Left renal pelvis (tissue), 4 donors: ENCODE measurements at places on chromosomes 2 and 18. TPM values are rescaled to one million over a fixed set of nuclear protein-coding genes. Genes with fewer than 3 reads are reported as not detected.

DNA sequence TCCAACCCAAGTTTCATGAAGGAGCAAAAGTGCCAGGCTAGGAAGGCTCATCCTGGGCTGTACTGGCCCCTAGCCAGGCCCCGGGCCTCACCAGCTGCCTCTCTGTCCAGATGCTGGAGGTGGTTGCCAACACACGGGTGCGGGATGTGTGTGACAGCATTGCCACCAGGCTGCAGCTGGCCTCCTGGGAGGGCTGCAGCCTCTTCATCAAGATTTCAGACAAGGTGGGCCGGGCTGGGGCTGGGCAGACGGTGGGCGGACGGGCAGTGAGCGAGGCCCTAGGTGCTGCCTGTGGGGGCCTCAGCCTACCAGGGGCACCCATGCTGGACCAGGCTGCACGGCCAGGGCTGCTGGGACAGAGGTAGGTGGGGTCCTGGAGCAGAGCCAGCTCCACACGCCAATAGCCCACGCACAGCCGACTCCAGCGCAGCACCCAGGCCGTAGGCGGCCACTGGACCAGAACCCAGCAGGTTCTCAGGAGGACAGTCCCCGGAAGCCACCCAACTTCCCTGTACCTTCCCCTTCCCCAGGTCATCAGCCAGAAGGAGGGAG lies 11.8 kb upstream of the GPR17 start:
- no peak for DNase-seq

The RPL31 gene
- 2,539 TPM for polyA plus RNA-seq

GRCh38 chr2:238585836-238586821 lies 159.4 kb downstream of the ASB1 start:
- DNase-seq, result no peak

The SH3BP4 gene
- polyA plus RNA-seq, result 43.6 TPM

- peak; percentile 25 for DNase-seq
Measured at GRCh38 chr2:202317080-202317857, 51.7 kb downstream of the NOP58 start.

DNA sequence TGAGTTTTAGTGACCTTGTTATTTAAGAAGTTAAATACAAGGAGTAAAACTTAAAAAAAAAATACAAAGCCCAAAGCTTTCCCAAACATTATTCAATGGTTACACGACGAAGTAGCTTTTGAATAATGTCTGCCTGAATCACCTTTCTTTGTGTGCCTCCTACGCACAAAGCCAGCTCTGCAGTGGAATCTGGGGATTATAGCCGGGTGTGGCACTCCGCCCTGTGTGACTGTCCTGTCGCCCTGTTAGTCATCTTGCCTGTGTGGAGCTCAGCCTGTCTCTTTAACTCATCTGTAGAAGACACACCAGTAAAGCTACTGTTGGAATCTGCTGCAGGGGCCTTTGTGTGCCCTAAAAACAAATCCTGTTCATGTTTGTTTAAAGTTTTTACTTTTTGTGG lies 79.4 kb upstream of the TCF7L1 start:
- no peak for DNase-seq

The DSEL gene
- 21.6 TPM for polyA plus RNA-seq

- DNase-seq, result no peak
Measured at GRCh38 chr18:62939433-62939832, 224.1 kb downstream of the PHLPP1 start.

DNA sequence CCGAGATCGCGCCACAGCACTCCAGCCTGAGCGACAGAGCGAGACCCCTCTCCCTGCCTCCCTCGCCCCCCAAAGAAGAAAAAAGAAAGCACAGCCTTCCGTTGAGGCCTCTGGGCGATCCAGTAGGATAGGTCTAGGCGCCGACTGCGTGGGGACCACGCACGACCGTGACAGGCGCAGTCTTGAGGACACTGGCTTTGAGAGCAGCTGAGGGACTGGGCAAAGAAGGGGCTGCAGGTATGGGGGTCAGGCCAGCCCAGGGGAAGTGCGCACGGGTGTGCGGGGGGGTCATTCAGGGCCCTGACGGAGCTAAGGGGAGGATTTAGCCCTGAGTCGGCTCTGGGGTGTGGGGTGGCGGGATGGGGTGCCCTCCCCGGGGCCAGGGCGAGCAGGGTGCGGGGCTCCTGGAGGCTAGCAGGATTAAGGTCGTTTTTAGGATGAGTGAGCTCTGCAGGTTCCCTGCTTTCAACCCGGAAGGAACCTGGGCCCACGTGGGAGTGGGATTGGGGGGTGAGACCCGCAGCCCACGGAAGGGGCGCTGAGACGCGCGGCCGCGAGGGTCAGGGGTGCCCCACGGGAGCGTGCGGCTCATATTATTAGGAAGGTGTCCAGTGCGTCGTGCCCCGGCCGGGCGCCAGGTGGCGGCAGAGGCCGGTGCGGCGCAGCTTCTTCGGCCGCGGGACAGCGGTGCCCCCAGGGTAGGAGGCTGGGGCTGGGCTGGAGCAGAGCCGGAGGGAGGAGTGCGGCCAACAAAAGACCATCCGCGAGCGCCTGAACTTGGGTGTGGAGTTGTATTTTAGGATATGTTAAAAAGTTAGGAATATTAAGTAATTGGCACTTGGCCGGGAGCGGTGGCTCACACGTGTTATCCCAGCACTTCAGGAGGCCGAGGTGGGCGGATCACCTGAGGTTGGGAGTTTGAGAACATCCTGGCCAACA lies 20.5 kb upstream of the ZNF236 start:
- no peak for DNase-seq

The SLC38A11 gene
- 19.2 TPM for polyA plus RNA-seq

DNA sequence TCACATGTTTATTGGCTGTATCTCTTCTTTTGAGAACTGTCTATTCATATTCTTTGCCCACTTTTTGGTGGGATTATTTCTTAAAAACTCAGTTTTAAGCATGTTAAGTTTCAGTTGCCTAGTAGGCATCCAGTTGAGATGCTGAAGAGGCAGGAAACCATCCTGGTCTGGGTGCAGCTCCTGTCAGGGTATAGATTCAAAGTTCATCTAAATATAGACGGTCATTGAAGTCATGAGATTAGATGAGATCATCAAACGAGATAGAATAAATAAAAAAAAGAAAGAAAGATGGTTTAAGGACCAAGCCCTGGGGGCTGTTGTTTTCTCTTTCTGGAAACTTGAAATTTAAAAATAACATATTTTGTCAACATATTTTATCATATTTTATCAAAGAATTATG lies 9.2 kb upstream of the DNAH7 start:
- DNase-seq, result no peak

DNA sequence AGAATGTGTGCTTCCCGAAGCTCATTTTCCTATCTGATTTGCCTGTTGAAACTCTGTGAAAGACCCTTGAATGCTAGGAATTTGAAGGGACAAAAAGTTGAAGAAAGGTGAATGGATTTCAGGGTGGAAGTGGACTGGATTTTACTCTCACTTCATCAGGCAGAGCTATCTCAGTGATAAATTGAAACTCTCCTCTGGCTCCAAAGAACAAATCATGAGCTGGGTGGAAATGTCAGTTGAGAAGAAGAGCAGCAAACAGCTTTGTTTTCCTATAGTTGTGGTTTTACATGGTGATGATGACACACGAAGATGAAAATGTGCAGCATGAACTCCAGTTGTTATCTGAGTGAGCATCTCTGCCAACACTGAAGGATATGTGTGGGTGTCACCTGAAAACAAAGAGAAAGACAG lies 34.4 kb downstream of the CD28 start:
- no peak for DNase-seq

GRCh38 chr2:47798631-47799030 lies 15.7 kb downstream of the MSH6 start:
- no peak for DNase-seq

The PREB gene
- 58.7 TPM for polyA plus RNA-seq

- DNase-seq, result peak; percentile 12
Measured at GRCh38 chr18:70931942-70932814, 643.3 kb downstream of the SOCS6 start.

GRCh38 chr18:38318416-38318815 lies 752.8 kb upstream of the CELF4 start:
- no peak for DNase-seq

The TMEM17 gene
- polyA plus RNA-seq, result 6.5 TPM

GRCh38 chr2:62706721-62707521 lies 1.4 kb downstream of the EHBP1 start:
- DNase-seq, result no peak

The UGT1A1 gene
- polyA plus RNA-seq, result 0.39 TPM

- no peak for DNase-seq
Measured at GRCh38 chr2:207504513-207505170, 25.1 kb upstream of the CREB1 start.

GRCh38 chr2:233934524-233934923 lies 17.4 kb downstream of the TRPM8 start:
- no peak for DNase-seq

The NGEF gene
- polyA plus RNA-seq, result 2.3 TPM

DNA sequence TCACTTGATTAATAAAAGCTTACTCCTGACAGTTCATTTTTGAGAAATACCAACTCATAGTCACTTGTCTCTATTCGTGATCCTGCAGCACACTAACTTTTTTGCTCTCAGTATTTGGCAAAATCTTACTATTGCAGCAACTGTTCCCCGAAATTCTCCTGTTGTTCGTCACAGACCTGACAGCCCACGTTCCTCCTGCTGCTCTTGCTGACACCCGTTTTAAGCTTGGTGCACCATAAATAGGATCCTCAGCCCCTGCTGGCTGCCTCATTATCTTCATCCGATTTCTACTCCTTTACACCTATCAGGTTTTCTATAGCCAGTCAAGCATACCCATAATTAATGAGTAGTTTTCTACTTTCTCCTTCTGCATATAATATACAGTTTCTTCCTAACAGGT lies 368.8 kb downstream of the PLCL1 start:
- no peak for DNase-seq

- DNase-seq, result no peak
Measured at GRCh38 chr2:192030289-192030688, 164.4 kb downstream of the TMEFF2 start.

The IL18RAP gene
- polyA plus RNA-seq, result 0.42 TPM

DNA sequence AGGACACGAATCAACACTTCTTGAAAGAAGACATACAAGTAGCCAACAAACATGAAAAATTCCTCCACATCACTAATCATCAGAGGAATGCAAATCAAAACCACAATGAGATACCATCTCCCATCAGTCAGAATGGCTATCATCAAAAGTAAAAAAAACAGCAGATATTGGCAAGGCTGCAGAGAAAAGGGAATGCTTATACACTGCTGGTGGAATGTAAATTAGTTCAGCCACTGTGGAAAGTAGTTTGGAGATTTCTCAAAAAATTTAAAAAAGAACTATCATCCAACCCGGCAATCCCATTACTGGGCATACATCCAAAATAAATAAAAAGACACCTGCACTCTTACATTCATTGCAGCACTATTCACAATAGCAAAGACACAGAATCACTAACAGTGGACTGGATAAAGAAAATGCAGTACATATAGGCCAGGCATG lies 78.7 kb downstream of the GRB14 start:
- no peak for DNase-seq

The TNFAIP6 gene
- polyA plus RNA-seq, result 32.4 TPM

The UXS1 gene
- 81.5 TPM for polyA plus RNA-seq

DNA sequence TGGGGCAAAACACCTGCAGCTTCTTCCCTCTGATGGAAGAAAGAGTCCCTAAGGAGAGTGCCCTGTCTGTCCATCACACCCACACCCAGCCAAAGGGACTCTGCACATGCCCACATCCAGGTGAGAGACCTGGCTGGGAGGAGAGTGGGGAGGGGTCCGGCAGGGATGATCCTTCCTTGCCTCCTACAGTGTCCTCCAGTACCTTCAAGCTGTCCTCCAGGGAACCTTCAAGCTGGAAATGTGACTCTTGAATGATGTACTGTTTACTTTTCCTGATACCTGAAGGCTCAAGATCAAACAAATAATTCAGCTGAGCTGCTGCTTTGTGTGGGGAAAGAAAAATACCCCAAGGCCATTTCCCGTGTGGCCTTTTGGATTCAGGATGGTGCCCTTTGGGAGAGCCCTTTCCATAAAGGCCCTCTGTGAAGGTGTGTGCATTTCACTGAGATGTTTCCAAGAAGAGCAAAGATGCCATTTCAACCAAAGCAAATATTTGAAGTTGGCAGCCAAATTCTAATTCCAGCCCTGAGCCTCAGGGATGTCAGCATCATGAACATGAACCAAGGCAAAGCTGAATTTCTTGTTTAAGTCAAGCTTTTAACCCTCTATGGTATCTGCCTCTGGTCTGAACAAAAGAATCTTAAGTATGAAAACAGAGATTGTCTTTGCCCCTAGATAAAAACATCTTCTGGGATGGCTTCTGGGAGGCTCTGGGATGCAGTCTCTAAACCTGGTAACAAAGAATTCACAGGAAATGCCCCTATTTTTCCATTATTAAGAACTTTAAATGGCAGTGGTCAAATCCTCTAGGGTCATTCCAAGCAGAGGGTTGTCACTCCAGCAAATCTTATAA lies 11.1 kb downstream of the EVA1A start:
- DNase-seq, result no peak

GRCh38 chr2:120231564-120231973 lies 8.4 kb upstream of the TMEM185B start:
- DNase-seq, result no peak

The GPR75 gene
- 1.8 TPM for polyA plus RNA-seq

DNA sequence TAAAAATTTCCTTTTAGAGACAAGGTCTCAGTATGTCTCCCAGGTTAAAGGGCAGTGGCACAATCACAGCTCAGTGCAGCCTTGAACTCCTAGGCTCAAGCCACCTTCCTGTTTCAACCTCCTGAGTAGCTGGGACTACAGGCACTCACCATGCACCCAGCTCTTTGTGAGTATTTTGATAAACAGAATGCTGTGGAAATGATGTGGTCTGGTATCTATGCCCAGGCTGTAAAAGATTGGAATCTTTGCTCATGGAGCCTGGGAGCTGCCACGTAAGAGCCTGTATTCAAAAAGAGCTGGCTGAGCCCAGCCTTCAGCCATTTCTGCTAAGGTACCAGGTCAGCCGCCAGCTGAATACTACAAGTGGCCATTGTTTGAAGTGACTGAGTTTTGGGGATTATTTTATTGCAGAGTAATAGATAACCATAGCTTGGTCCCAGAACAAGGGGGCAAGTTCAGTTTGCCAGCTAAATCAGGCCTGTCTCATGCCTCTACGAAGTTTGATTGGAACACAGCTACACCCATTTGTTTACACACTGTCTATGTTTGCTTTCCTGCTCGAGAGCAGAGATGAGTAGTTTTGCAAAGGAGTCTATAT lies 21.3 kb upstream of the ARL5A start:
- no peak for DNase-seq

- no peak for DNase-seq
Measured at GRCh38 chr18:5419030-5419429, 123.5 kb upstream of the ZBTB14 start.

DNA sequence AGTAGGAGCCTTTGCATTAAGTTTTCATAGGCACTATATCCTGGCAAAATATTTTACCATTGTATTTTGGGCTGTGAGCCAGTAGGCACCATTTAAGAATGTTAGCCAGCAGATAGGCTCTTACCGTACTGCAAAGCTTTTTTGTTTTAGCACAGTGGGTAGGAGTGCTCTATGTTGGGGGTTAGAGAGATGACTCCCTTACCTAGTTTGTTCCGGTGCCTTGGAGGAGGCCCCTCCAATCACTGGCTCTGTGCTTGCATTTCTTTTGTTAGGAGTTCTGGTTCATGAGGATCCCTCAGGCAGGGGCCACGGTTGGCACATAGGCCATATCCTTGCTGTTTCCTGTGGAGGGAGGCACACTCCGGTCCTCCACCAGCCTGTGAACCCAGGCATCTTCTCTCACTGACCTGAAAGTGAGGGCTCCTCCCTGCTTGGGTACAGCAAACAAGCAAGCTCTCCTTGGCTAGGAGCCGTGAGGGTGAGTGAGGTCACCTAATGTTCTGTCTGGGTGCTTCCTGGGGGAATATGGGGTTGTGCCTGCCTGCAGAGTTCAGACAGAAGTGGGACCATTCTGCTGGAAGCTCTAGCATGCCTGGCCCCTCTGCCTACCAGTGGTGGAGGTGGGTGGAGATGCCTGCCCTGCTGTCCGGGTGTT lies 29.8 kb downstream of the LTBP1 start:
- no peak for DNase-seq
